CD4-positive, alpha-beta T cell treated with Interleukin-4 for 1 hour (primary cell): ENCODE measurements at places on chromosomes 6 and 20.

- DNase-seq = no peak
Measured at GRCh38 chr6:63649847-63650265, 14.3 kb downstream of the PHF3 start.

- DNase-seq = no peak
Measured at GRCh38 chr6:125104425-125104824, 49.1 kb upstream of the TPD52L1 start.

GRCh38 chr20:23631981-23632710, 5.6 kb downstream of the CST3 start:
- no peak for DNase-seq

DNA sequence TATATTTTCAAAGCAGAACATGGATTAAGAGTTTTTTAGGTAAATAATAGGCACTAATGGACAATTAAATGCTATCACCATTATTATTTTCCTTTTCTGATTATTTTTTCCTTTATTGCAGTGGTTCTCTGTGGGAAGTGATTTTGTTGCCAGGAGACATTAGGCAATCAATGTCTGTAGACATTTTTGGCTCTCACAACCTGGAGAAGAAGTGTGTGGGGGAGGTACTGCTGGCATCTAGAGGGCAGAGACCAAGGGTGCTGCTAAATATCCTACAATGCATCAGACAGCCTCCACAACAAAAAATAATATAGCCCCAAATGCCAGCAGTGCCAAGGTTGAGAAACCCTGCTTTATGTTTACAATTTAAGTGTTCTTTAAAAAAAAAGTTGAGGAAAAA, 8.3 kb downstream of the IFNGR1 start:
- no peak for DNase-seq

DNA sequence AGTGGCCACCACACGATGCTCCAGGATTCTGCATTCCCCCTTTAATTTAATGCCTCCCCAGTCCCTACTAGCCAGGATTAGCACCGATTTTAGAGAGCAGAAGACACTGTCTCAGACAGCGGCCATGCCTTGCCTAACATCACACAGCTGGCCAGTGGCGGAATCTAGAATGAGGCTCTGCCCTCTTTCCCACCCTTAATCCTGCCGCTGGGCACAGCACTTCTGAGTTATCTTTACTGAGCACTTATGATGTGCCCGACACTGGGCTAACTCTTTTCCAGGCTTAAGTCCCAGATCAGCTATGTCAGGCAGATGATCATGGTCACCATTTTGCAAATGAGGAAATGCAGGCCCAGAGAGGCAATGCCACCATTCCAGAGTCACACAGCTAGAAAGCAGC, 5.6 kb upstream of the BPIFA2 start:
- no peak for DNase-seq

- no peak for DNase-seq
Measured at GRCh38 chr6:13877051-13877450, 47.7 kb upstream of the RNF182 start.

- DNase-seq = no peak
Measured at GRCh38 chr20:52724541-52724940, 247.6 kb upstream of the TSHZ2 start.

DNA sequence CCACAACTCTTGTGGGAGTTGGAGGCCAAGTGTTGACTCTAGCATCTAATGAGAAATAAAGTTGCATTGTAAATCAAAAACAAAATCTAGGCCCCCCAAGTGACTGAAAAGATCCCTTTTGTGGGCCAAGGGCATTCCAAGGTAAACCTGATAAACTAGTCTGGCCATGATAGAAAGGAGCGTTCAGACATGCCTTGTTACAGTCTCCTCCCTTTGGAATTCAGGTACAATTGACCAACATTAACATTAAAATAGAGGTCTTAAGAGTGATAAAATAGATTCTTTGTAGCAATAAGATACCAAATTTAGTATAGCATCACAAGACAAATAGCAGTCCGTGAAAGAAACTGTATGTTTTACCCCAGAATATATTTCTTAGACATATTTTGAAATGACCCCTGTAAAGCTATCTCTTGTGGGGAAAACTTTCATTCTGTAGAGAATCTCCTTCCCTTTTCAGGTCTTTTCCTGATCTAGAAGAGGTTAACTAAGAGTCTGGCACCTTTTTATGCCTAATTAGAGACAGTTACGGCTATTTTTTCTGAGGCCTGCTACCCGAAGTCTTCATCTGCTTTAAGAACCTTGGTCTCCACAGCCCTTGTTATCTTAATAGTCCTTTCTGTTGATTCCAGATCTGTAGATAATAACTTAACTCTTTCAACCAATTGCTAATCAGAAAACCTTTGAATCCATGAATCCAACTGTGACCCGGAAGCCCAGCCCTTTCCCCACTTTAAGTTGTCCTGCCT, 495.4 kb upstream of the MMS22L start:
- no peak for DNase-seq
